ENCODE measurements at places on chromosomes 6 and 20. TPM values are rescaled to one million over a fixed set of nuclear protein-coding genes. Genes with fewer than 3 reads are reported as not detected.

Gene UST
- 2.4 TPM for total RNA-seq

Gene PRPH2
- total RNA-seq = not detected

Gene BPIFA1
- total RNA-seq = not detected

Gene DNAJC5
- 85.9 TPM for total RNA-seq

Gene HLA-DMB
- 32.4 TPM for total RNA-seq

Gene NRN1
- not detected for total RNA-seq

Gene TBXT
- not detected for total RNA-seq

Gene IL17F
- not detected for total RNA-seq

Gene TGM3
- not detected for total RNA-seq

Gene LKAAEAR1
- total RNA-seq = not detected

DNA sequence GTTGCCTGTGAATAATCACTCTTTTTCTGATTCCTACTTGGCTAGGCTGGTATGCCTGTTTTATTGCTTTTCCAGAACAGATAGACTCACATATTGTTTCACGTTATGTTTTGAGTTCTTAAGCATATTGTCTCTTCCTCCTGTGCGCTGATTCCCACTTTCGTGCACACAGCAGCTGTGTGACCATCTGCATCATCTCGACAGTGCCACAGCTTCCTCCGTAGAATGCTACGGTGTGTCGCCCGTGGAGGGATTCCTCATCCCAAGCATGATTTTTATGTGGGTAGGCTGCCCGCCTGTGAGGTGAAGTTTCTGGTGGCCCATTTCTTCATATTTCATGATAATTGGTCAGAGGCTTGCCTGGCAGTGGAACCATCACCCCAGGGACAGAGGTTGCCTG, 31.8 kb downstream of the PLCB4 start:
- H3K27ac ChIP-seq = no peak overlapping the region
- DNase-seq = no peak
- H3K36me3 ChIP-seq = no peaks in the 10 kb centered on the region
- H3K27me3 ChIP-seq = no peaks in the 10 kb centered on the region
- no peak overlapping the region for H3K4me3 ChIP-seq

DNA sequence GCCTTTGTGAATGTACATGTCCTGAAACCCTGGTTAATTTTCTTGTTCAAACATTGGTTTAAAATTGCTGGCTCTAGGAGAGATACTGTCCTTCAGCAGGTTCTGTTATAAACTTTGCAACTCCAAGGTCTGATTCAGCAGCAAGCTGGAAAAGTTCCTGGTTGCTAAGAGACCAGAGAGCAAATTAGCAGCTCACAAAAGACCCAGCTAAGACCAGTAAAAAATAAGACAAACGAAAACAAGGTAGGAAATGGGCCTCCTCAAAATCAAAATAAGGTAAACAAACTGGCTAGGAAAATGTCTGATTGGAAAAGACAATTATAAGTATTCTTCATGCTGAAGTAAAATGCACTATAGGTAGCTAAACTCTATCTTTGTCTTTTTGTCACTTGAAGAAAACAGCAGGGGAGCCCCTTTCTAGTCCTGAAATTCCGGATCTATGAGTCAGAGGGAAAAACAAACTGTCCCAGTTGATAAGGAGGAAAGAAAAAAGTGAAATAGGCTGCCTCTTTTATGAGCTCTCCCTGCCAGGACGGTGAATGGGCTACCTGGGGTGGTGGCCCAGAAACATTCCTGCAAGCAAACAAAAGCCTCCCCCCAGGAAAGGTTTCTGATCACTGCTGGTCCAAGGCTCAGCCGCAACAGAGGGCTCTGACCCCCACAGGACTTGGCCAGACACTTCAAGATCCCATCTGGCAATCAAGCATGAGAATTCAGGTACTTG, 41.6 kb downstream of the UNC5CL start:
- peaks cover 11% of the 10 kb centered on the region for H3K36me3 ChIP-seq
- H3K4me1 ChIP-seq = peaks cover 55% of the 10 kb centered on the region
- peak overlapping the region; percentile 94 for H3K27ac ChIP-seq
- peaks cover 12% of the 10 kb centered on the region for H3K27me3 ChIP-seq

GRCh38 chr20:5092765-5093339, 26.9 kb downstream of the PCNA start:
- no peaks in the 10 kb centered on the region for H3K4me1 ChIP-seq
- no peak overlapping the region for H3K4me3 ChIP-seq
- no peak overlapping the region for H3K27ac ChIP-seq
- H3K36me3 ChIP-seq = no peaks in the 10 kb centered on the region
- H3K27me3 ChIP-seq = no peaks in the 10 kb centered on the region

- H3K4me3 ChIP-seq = peak overlapping the region; percentile 39
- H3K27ac ChIP-seq = peak overlapping the region; percentile 53
- H3K36me3 ChIP-seq = no peaks in the 10 kb centered on the region
- no peak for DNase-seq
Observed at GRCh38 chr6:20661721-20662120, 127.5 kb downstream of the CDKAL1 start.

DNA sequence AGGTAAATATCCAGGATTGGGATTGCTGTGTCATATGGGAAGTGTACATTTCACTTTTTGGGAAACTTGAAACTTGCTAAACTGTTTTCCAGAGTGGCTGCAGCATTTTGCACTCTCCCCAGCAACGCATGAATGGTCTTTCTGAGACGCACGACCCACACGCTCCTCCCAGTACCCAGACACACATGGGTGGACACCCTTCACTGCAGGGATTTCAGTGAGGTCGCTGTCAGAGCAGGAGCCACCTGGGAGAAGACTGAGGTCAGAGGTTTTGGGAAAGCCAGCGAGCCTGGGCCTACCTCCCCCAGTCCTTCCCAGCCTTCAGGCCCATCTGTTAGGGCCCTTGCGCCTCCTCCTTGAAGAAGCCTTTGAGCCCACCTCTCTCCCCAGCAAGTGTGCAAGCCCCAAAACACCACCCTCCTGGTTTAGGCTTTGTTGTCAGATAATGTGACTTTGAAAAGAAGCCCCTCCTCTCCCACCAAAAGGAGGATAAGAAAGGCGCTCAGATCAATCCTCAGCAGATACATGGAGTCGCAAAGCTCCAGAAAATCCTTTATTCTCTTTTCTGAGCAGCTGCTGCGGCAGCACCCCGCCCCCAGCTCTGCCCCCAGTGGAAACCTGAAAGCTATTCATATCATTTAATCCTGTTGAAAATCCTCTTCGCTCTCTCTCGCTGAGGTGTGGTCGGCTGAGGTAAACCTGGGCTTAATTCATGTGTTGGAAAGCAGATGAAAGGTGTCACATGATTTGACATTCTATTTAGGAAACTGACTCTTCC, 12.7 kb upstream of the JAG1 start:
- H3K4me3 ChIP-seq = no peak overlapping the region
- H3K36me3 ChIP-seq = no peaks in the 10 kb centered on the region
- no peaks in the 10 kb centered on the region for H3K4me1 ChIP-seq
- DNase-seq = no peak

GRCh38 chr6:136520517-136520916, 29.7 kb downstream of the MAP7 start:
- H3K27me3 ChIP-seq = no peaks in the 10 kb centered on the region
- no peak for DNase-seq
- H3K4me3 ChIP-seq = no peak overlapping the region
- H3K36me3 ChIP-seq = no peaks in the 10 kb centered on the region
- peaks cover 28% of the 10 kb centered on the region for H3K4me1 ChIP-seq

GRCh38 chr6:46411456-46412197, 79.6 kb downstream of the RCAN2 start:
- DNase-seq = no peak
- H3K4me1 ChIP-seq = no peaks in the 10 kb centered on the region
- no peaks in the 10 kb centered on the region for H3K36me3 ChIP-seq
- H3K27ac ChIP-seq = no peak overlapping the region

DNA sequence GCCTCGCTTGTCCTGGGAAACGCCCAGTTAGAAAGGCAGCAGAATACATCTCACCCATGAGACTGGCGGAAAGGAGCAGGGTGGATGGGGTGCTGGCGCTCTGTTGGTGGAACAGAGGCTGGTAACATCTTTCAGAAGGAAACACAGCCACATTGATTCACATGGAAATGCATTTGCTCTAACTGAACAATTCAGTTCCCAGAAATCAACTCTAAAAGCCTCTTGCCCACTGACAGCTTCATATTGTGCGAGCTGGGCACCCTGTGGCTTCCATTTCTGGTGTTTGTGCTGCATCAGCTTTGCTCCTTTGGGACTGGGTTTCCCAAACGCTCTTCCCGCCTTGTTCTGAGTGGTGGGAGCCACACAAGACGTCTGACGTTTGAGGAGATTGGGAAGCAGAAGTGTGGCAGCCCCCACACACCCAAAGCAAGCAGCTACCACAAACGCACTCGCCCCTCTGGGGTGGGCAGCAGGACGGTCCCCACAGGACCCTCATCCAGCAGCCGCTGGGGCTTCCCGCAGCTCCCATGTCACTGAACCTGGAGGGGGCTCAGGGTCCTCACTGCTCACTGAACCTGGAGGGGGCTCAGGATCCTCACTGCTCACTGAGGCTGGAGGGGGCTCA, 229.5 kb downstream of the ERMARD start:
- H3K27ac ChIP-seq = no peak overlapping the region
- H3K36me3 ChIP-seq = no peaks in the 10 kb centered on the region
- peaks cover 56% of the 10 kb centered on the region for H3K27me3 ChIP-seq
- no peak for DNase-seq

DNA sequence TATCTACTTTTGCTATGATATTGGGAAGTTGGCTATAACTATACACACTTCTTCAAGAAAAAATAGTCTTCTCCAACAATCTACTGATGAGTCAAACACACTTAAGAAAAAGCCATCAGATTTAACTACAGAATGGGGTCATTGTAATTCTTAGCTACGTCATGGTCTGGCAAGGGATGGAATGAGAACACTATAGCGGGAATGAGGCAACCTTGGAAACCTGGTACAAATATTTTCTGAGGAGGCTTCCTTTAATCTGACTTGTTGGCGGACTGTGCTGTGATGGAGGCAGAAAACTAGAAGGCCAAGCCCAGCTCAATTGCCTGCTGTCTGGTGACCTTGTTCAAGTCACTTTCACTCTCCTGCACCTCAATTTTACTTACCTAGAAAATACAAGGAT, 586.8 kb upstream of the JAG1 start:
- no peak overlapping the region for H3K27ac ChIP-seq
- H3K27me3 ChIP-seq = no peaks in the 10 kb centered on the region
- peaks cover under 1% of the 10 kb centered on the region for H3K36me3 ChIP-seq
- H3K4me1 ChIP-seq = peaks cover 14% of the 10 kb centered on the region

GRCh38 chr6:121668259-121668658, 232.8 kb downstream of the GJA1 start:
- no peak overlapping the region for H3K27ac ChIP-seq
- H3K4me3 ChIP-seq = no peak overlapping the region
- H3K4me1 ChIP-seq = peaks cover 10% of the 10 kb centered on the region
- H3K36me3 ChIP-seq = no peaks in the 10 kb centered on the region
- no peak for DNase-seq
- no peaks in the 10 kb centered on the region for H3K27me3 ChIP-seq

- no peak overlapping the region for H3K27ac ChIP-seq
- no peak for DNase-seq
- peaks cover 45% of the 10 kb centered on the region for H3K27me3 ChIP-seq
- H3K4me1 ChIP-seq = no peaks in the 10 kb centered on the region
- no peaks in the 10 kb centered on the region for H3K36me3 ChIP-seq
Observed at GRCh38 chr6:85771925-85772430, 129.3 kb upstream of the SYNCRIP start.

GRCh38 chr6:161141173-161141572, 132.7 kb downstream of the AGPAT4 start:
- no peak overlapping the region for H3K27ac ChIP-seq
- no peaks in the 10 kb centered on the region for H3K4me1 ChIP-seq
- peaks cover 20% of the 10 kb centered on the region for H3K36me3 ChIP-seq

DNA sequence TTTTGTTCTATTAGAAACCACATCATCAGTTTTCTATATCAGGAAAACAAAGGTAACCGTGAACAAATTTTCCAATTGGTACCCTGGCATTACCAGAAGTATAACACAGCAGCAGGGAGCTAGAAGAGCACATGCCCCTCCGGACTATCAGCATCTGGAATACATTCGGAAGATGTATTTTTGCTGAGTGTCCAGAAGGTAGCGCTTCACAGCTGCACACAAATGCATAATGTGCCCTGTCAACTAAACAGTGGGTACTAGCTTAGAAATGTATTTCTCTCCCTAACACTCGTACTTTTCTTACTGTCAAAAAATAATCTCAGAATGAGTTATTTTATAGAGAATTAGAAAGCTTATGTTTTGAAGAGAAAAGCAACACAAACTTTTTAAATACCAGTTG, 77.6 kb downstream of the HUS1B start:
- H3K4me1 ChIP-seq = no peaks in the 10 kb centered on the region
- no peaks in the 10 kb centered on the region for H3K36me3 ChIP-seq
- DNase-seq = no peak
- H3K27ac ChIP-seq = no peak overlapping the region

- H3K27ac ChIP-seq = no peak overlapping the region
- H3K36me3 ChIP-seq = peaks cover 5% of the 10 kb centered on the region
- no peaks in the 10 kb centered on the region for H3K4me1 ChIP-seq
- DNase-seq = no peak
- peaks cover 8% of the 10 kb centered on the region for H3K27me3 ChIP-seq
Observed at GRCh38 chr6:167580619-167580911, 246.1 kb upstream of the AFDN start.

- H3K36me3 ChIP-seq = peaks cover 24% of the 10 kb centered on the region
- DNase-seq = no peak
- H3K27ac ChIP-seq = peak overlapping the region; percentile 30
- H3K4me1 ChIP-seq = peaks cover 37% of the 10 kb centered on the region
- H3K4me3 ChIP-seq = no peak overlapping the region
- H3K27me3 ChIP-seq = no peaks in the 10 kb centered on the region
Observed at GRCh38 chr20:62624719-62625453, 17.4 kb upstream of the SLCO4A1 start.

DNA sequence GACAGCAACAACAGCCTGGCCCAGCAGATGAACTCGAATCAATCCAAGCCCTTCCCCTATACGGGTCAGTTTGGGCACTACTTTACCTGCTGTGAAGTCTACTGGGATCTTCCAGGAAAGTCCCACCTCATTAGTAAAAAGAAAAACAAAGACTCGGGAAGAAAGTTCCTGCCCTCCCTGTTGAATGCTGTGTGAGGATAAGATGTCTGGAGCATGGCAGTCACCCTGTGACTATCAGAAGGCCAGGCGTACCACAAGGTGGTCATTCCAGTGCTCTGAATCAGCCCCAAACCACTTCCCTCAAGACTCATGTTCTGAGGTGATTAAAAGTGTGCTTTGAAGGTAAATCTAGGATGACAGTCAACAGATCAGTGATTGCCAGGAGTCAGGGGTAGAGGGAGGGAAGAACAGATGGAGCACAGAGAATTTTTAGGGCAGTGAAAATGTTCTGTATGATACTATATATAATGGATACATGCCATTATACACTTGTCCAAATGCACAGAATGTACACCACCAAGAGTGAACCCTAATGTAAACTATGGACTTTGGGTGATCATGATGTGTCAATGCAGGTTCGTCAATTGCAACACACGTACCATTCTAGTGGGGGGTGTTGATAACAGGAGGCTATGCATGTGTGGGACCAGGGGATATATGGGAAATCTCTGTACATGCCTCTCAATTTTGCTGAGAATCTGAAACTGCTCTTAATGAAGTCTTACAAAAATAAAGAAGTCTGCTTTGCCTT, 14.7 kb downstream of the FKBP1A start:
- no peaks in the 10 kb centered on the region for H3K27me3 ChIP-seq
- peaks cover 16% of the 10 kb centered on the region for H3K36me3 ChIP-seq
- H3K27ac ChIP-seq = no peak overlapping the region
- H3K4me1 ChIP-seq = peaks cover 24% of the 10 kb centered on the region
- peak; percentile 32 for DNase-seq

- no peaks in the 10 kb centered on the region for H3K27me3 ChIP-seq
- DNase-seq = peak; percentile 95
- no peak overlapping the region for H3K4me3 ChIP-seq
- H3K36me3 ChIP-seq = peaks cover 16% of the 10 kb centered on the region
- H3K27ac ChIP-seq = no peak overlapping the region
- peaks cover 24% of the 10 kb centered on the region for H3K4me1 ChIP-seq
Observed at GRCh38 chr6:33585403-33586107, 5.5 kb upstream of the BAK1 start.
